GM06990 (cell line): ENCODE measurements at places on chromosomes 7 and 10.
A peak's percentile ranks its signal among the peaks of the same experiment; 100 is the strongest.

GRCh38 chr10:78768041-78768835 lies 300.5 kb upstream of the ZMIZ1 start:
- DNase-seq = no peak

DNA sequence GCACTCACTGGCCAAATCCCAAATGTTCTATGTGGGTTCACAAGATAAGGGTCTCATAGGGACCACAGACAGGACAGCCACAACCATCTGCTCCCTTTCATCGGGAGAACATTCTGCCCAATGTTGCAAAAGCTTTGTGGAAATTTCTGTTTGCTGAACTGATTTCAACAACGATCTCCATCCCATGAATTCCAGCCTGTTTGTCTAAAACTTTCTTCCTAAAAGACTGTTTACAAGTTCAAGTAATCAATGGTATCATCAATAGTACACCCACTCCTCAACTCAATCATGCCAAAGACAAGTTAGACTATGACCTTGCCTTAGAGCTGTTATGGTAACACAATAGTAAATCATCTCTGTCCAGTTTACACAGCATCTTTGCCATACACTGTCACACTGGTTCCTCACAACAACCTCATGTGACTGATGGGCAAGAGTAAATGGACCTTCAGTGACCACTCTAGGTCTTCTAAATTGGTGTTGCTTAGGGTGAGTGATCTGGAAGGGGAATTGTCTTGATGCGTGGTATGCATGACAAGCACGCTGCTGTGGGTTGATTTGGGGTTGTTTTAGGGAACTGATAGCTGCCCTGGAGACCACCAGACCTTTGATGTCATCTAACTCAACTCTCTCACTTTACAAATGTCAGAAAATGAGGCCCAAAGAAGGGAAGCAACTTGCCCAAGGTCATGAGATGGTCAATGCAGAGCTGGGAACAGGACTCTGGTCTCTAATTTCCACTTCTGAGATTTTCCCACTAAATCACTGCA lies 95.1 kb downstream of the PPP1R3C start:
- no peak for DNase-seq

DNA sequence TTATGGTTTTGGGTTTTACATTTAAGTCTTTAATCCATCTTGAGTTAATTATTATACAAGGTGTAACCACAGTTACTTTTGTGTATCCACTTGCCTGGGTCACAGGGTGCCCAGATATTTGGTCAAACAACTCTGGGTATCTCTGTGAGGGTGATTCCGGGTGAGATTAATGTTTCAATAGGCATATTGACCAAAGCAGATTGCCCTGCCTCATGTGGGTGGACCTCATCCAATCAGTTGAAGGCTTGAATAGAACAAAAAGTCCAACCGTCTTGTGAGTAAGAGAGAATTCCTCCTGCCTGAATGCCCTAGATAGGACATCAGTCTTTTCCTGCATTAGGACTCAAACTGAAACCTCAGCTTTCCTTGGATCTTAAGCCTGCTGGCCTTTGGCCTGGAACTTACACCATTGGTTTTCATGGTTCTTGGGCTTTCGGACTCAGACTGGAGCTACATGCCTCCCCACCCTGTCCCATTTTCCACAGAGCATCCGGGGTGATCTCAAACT lies 68.9 kb upstream of the ST8SIA6 start:
- no peak for DNase-seq

- no peak for DNase-seq
These were observed 26.1 kb downstream of the RBM33 start for GRCh38 chr7:155670521-155670920.

GRCh38 chr10:132593900-132594876 lies 56.6 kb downstream of the INPP5A start:
- peak; percentile 61 for DNase-seq

DNA sequence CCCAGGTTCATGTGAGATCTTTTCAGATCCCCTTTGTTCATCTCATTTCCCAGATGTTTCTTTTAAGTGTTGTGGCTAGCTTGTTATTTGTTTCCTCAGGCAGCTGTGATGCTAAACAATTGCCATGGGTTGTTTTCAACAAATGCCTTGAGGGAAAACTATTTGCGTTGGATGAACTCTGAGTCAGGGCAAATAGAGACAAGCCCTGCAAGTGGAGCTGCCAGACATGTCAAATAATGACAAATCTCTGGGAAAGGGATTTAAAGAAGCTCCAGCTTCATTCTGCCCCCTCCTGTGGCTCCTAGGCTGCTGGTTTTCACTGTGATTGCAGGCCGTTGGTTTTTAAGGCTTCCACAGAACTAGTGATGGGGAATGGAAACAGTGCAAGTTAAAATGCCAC lies 272.4 kb upstream of the SP8 start:
- DNase-seq = no peak

DNA sequence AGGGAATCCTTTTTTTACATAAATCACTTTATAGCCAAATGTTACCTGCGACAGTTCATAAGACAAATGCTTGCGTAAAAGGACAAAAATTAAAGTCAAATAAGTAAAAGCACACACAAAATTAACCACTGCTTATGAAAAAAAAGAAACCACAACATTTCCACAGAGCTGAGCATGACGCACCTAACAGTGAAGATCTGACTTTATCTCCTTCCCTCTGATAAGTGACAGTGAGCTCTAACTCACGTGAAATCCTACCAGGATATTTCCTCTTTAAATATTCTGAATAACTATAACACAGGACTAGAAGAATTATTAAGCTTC lies 225.5 kb downstream of the SFMBT2 start:
- no peak for DNase-seq

DNA sequence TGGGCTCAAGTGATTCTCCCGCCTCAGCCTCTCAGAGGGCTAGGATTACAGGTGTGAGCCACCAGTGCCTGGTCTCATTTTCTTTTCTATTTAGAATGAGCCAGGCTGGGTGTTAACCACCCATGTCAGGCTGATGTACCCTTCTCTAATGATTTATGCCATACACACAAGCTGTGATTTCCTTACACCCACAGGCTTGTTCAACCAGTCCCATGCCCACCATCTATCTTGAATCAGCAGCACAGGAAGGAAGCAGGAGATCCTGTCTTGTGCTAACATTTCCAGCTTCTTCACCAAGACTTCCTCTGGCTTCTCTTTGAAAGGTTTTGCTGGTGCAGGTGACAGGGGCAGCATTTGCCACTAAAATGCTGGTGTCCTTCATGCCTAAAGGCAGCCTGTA lies 176.4 kb downstream of the GATA3 start:
- DNase-seq = no peak

DNA sequence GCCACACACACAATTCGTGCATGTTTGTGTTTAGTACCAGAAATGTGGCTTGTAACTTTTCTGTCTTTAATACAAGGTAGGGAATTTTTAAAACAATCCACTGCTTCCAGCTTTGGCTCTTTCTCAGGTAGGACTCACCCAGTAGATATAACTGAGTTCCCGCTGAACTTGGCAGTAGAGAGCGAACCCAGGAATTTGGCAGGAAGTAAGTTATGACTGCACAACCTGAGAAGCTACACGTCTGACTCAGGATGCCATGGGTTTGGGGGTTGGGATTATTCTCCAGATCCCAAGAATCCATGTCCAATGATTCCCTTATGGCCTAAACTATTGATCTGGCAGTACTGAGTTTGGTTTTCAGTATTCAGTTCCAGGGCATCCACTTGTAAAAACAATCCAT lies 499.7 kb downstream of the CALN1 start:
- DNase-seq = no peak

- no peak for DNase-seq
These were observed 287.4 kb downstream of the CACNA2D1 start for GRCh38 chr7:82156168-82156567.

DNA sequence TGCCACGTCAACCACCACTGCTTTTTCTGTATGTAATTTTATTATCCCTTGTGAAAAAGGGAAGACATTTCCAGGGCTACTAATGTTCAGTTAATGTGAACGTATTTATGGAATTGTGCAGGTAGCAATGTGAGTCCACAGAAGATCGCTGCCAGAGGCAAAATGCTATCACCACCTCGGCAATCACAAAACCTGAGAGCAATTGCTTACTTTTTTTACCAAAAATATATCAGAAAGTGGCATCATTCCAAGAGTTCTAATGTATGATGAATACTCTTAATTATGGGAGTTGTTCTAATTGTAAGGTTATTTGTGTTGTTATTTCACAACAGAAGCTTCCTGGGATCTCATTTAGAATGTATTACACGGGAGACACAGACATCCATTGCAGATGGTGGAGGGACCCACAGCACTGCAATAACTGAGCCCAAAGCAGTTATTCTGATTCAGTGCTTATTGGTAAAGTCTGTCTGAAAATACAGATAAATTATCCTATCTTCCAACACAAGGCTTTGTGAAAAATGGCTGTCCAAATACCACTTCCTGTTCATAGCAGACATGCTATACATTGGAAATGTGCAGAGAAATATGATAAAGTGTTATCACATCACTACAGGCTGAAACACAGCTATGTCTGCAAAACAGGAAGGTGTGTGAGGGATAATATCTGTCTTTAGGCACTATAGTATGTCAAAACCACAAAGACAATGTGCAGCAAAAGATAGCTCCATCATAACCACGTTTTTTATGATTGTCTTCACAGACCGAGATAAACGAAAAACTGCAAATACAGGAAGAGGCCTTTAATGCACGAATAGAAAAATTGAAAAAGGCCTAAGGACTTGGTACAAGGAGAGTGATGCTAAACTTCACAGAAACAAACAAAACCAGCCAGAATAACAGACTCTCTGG lies 102.7 kb downstream of the CABCOCO1 start:
- DNase-seq = no peak

DNA sequence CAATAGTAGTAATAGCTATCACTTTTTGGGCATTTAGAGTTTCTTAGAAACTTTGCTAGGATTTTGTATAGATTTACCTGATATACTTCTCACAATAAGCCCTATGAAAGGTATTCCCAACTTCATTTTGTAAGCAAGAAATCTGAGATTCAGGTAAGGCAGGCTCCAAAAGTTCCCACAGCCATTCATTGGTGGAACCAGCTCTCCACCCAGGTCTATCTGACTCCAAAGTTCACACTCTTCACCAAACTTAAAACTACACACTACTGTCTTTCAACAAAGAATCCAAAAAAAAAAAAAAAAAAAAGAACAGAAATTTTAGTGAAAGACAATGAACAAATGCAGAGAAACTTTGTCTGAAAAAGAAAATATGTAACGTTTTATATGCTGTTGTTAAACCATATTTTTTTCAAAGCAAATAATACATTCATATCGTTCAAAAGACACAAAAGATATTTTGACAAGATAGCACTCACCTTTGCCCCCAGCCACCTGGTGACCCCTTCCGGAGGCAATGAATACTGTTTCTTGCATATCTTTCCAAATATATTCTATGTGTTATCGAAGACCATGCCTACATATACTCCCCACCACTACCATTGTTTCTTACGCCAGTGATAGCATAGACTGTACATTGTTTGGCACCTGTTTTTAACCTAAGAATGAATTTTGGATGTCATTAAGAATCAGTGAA lies 108.2 kb downstream of the C1GALT1 start:
- DNase-seq = no peak

GRCh38 chr7:46881507-46882127 lies 700.3 kb downstream of the TNS3 start:
- no peak for DNase-seq

DNA sequence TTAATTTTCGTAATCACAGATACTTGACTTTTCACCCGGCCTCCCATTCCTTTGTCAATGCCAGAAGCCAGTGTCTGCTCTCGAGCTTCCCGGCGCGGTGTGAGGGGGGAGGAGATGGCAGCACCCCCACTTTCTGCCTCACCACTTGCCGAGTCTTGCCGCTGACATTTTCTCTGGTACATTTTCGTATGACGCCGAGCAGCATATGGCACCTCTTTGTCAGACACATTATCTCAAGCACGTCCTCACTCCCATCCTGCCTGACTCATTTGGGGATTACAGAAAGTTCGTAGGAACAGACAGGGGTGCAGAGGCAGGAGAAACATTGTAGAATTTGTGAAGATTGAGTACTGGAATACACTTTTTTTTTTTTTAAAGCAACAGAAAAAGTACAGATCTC lies 60.8 kb upstream of the SORCS3 start:
- DNase-seq = no peak

DNA sequence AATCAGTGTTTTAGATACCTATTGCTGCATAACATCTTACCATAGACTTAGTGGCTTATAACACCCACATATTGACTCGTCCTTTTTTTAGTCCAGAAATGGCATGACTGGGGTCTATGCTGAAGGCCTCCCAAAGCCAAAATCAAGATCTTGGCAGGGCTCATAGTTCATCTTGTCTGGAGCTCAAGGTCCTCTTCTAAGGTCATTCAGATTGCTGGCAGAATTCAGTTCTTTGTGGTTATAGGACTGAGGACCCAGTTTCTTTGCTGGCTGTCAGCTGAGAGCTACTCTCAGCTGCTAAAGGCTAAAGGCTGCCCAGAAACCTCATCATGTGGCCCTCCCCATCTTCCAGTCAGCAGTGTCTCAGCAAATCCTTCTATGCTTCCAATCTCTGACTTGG lies 165.5 kb downstream of the FAM107B start:
- DNase-seq = no peak

- no peak for DNase-seq
These were observed 3.2 kb downstream of the PSMG3 start for GRCh38 chr7:1566687-1567048.

- no peak for DNase-seq
These were observed 659.2 kb downstream of the SDK1 start for GRCh38 chr7:3960050-3960763.

DNA sequence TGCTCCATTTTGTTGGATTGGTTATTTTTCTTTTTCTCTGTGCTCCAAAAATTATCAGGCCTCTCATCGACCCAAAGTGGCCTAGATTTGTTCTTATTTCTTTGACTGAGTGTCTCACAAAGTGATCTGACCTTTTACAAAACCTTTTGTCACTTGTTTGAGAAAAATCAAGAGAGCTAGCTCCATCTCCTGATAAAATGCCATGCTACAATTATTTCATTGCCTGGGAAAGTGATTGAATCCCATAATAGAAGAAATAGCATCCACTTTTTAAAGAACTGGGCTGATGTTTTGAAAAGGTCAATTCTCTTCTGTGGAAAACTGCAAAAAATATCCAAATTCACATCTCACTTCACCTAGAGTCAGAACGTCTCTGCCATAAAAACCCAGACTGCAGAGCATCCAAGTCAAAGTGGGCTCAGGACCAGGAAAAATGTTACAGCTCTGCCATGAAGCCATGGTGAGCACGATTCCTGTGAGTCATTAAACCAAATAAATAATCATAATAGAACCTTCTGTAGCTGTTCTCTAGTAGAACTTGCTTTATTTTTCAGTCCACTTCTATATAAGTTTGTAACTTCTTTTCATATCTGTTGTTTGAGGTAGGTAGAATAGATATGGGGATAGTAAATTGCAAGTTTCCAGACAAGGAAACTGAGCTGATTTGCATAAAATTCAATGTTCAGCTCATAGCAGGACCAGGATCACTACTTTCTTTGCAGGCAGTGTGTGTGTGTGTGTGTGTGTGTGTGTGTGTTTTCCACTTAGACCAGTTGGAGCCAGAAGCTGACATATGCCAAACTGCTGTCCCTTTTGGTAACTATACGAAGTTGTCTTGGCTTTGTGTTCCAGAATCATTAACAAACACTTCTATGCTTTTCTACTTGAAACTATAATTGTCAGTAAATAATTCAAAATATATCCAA lies 632.5 kb upstream of the ANKRD30A start:
- DNase-seq = no peak

GRCh38 chr7:7251742-7252141 lies 69.4 kb downstream of the C1GALT1 start:
- DNase-seq = peak; percentile 76
